ENCODE measurements at places on chromosomes 12 and 14.

GRCh38 chr12:76878099-76878898 is 520 bp downstream of the CSRP2 start:
- DNase-seq: no peak

GRCh38 chr14:24699052-24699451 is 65.1 kb upstream of the GZMB start:
- DNase-seq: no peak

DNA sequence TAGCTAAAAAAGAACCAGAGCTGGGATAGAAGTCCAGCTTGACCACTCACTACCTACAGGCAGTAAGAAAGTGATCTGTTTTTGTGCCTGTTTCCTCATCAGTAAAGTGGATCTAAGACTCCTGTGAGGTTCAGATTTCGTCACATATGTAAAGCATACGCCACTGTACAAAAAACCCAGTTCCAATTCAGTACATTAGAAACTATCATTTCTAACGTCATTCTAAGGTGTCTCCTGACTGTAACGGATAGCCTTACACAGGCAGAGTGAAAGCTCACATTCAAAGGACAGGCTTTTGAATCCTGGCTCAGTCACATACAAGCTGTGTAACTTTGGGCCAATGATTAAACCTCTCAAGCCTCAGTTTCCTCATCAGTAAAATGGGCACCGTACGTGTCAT is 3.5 kb downstream of the SLC15A4 start:
- no peak for DNase-seq

GRCh38 chr12:108080363-108080762 is 48.7 kb upstream of the WSCD2 start:
- no peak for DNase-seq

GRCh38 chr12:1670358-1671268 is 20.3 kb upstream of the ADIPOR2 start:
- no peak for DNase-seq

GRCh38 chr12:122435186-122435585 is 12.7 kb upstream of the CLIP1 start:
- DNase-seq: no peak

DNA sequence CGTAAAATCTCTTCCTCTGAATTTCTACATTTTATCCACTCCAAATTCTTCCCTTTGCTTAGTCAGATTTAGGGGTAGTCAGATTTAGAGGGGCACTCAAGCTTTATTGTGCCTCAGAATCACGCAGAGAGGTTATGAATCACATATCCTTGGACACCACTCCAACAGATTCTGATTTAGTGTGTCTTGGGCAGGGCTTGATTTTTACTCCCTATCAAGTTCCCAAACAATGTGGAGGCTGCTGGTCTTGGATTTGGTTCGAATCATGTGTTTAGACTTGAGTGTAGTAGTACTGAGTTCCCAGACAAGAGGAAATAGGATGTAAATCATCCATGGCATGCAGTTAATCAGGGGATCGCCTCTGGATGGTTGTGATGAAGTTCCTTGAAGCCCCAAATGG is 298.1 kb upstream of the CLEC14A start:
- no peak for DNase-seq

GRCh38 chr14:34374998-34375740 is 86.9 kb downstream of the SPTSSA start:
- no peak for DNase-seq

DNA sequence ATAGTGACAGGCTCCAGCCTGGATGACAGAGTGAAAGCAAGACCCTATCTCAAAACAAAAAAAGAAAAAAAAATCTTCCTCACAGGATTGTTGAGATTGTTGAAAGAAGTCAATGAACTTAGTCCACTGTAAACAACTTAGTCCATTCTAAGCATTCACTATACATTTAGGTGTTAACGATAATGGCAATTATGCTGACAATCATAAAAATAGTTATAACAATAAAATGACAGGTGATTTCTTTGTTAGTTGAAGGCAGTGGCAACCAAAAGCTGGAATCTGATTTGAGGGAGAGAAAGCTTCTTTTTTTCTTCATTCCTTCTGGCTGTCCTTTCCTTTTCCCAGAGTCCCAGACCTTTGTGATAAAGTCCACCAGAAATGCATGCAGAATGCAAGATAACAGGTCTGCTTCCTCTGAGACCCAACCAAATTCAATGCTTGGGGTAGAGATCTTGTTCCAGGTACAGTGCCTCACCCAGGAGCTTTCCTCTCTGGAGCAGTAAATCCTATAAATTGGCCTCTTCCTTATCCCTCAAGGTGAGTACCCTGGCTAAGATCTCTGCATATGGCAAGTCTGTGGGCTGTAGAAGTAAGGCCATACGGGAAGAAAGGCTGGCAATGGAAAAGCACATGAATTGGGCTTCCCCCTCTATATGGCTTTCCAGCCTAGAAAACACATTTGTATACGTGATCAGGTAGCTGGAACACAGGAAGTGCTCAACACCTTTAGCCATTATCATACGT is 52.5 kb downstream of the PAX9 start:
- DNase-seq: no peak

DNA sequence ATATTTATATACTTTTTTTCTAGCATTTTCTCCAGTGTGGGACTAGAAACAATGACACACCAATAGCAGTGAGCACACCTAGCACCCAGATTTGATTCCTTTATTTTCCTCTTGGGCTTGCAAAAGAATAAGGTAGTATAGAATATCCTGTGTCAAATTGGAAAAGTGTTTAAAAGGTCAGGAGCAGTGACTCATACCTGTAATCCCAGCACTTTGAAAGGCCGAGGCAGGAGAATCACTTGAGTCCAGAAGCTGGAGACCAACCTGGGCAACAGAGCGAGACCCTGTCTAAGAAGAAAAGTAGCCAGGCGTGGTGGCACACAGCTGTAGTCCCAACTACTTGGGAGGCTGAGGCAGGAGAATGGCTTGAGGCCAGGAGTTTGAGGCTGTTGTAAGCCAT is 53.8 kb upstream of the SGPP1 start:
- DNase-seq: no peak

GRCh38 chr12:32444895-32445294 is 45.5 kb downstream of the FGD4 start:
- DNase-seq: no peak

- no peak for DNase-seq
Observed at GRCh38 chr14:69490219-69490918, 5.8 kb downstream of the PLEKHD1 start.

DNA sequence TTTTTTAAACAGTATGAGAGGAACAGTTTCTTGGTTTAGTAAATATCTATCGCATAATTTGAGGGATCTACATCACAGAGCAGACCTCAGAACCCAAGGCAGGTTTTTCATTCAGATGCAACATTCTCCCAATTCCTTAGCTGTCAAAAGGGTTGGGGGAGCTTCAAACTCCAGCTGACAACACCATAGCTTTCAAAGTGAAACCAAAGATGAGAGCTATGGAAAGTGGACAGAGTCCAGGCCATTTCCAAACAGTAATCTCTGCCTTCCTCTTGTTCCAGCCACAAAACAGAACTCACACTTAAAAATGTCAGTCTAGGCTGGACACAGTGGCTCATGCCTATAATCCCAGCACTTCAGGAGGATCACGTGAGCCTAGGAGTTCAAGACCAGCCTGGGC is 87.8 kb downstream of the SPRING1 start:
- DNase-seq: no peak

DNA sequence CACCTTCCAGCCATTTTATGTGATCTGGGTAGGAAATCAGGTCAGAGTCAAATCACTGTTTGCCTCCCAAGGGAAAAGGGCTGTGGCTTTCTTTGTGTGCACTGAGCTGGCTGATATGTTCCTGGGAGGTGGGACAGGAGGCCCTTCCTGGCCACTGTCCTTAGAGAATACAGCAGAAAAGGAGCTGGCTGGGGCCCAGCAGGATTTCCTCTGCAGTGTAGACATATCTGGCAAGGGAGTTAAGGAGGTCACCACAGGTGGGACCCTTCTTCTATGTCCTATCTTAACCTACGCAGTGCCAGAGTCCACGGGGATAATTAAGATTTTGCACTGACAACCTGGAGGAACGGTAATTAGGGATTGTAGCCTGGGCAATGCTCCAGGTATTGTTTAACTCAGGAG is 145.3 kb downstream of the NTF3 start:
- no peak for DNase-seq

DNA sequence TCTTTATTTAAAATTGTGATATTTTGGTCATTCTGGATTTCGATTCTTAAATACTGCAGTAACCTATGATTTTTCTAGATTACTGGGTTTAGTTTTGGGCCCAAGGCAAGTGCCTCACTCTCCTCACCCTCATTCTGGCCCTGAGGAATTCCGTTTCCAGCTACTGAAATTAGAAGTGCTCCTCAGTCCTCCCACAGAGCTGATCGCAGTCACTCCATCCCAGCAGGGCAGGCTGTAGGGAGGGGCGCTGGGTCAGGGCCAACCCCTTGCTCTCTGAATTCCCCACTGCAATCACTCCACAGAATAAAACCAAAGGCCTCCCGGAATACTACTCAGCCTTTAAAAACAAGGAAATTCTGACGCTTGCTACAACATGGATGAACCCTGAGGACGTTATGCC is 66.5 kb upstream of the DIO3 start:
- no peak for DNase-seq

DNA sequence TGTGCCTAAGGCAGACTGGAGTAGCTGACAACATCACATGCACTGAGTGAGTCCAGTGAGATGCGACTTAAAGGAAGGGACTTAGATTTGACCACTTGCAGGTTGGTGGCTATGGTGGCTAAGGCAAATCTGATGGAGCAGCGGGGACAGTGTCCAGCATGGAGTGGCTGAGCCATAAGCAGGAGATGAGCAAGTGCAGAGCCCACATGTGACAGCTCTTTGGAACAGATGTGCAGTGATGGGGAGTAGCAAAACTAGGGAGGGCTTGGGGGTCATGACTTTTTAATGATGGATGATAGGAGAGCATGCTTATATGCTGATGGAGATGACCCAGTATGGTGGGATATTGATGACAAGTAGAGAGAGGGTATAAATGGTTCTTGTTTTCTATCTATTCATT is 80.2 kb downstream of the PELI2 start:
- no peak for DNase-seq

- peak; percentile 43 for DNase-seq
Observed at GRCh38 chr12:47818467-47819137, 1.1 kb downstream of the HDAC7 start.

DNA sequence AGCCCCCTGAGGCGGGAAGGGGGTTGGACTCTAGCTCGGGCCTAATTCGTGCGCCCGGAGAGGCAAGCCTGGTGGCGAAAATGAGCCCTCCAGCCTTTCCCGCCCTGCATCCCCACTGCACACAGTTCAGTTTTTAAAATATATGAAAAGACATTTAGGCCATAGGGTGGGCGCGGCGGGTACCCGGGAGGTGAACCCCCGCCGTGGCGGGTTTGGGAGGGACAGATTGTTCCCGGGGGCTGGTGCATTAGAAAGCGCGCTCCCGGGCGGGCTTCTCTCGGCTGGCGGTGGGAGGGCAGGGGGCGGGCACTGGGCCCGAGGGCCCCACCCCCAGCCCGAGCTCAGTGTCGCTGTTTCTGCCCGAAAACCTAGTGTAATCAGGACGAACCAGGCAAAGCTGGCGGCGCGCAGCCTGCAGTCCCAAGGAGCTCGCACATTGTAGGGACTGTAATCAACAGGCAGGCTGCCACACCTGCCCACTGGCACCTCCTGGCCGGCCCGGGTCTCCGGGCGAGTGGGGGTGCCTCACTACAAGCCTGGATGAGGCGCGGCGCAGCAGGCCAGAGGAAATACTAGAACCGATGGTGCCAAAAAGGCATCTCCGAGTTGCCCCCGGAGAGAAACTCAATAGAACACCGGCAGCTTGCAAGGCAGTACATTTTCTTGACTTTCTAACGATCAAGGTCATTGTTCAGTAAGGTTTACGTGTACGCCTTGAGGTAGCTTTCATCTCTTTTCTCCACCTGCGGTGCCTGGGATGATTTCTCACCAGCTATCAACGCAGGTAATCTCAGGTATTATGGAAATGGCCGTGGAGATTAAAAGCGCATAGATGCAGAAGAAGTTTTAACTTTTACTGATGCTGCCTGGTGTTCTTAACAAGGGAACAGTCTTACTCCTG is 764 bp upstream of the SPTB start:
- DNase-seq: peak; percentile 13

GRCh38 chr12:12748044-12748443 is 30.9 kb downstream of the CDKN1B start:
- DNase-seq: no peak

DNA sequence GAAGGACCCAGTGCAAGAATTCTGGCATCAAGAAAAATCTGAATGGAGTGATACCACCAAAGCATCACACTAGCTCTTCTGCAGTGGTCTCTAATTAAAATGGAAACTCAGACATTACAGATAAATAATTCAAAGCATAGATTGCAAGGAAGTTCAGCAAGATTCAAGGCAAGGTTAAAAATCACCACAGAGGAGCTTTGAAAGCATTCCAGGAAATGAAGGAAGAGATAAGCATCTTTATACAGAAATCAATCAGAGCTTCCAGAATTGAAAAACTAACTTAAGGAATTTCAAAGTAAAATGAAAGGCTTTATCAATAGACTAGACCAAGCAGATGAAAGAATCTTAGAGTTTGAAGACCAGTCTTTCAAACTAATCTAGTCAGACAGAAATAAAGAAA is 20.4 kb upstream of the GLIPR1 start:
- DNase-seq: no peak

- DNase-seq: no peak
Observed at GRCh38 chr12:27342536-27342935, 9.9 kb downstream of the BMAL2 start.

DNA sequence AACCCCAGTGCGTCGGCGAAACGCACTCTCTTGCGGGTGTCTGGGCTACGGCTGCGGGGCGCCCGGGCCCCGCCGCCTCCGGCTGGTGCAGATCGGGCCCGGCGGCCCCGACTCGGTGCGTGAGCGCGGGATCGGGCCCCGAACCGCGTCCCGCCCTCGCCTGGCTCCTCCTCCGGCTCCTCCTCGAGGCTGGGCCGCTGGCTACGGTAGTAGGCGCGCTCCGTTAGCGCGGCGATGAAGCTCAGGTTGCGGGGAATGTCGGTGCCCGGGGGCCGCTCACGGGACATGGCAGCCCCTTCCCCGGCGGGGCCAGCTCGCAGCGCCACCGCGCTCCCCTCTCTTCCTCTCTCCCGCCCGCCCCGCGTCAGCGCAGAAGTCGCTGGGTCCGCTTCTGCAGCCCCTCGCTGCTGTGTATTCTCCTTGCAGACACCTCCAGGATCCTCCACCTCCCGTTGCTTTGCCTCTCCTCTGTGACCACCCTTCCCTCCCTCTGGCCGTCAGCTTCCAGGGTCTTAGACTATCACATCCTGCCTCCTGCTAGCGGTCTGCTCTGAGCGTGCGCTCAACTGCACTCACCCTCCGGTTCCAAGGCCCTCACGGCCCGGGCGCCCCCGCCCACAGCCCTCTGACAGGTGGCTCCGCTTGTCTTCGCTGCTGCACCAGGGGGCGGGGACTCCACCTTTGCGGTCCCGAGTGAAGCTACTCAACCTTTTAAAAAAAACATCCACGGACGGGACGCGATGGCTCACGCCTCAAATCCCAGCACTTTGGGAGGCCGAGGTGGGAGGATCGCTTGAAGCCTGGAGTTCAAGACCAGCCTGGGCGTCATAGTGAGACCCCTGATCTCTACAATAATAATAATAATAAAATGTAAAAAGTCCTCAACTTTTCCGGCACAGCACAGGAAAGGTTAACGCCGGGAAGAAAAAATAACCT is at the start of gene PPP1R3E:
TSS of gene PPP1R3E (minus strand) at position 570 of the 936 bp plus-strand sequence. CDS start at position 287, 283 bp downstream.
- DNase-seq: peak; percentile 72

- DNase-seq: no peak
Observed at GRCh38 chr12:86376052-86376451, 119.9 kb upstream of the MGAT4C start.

Measured in activated naive CD4-positive, alpha-beta T cell (primary cell).